ENCODE measurements at places on chromosomes 7 and 10. TPM values are rescaled to one million over a fixed set of nuclear protein-coding genes. Genes with fewer than 3 reads are reported as not detected.

FAM25A gene
- total RNA-seq: not detected

TAS2R4 gene
- total RNA-seq: 0.99 TPM

GPRIN2 gene
- total RNA-seq: not detected

LGI1 gene
- 0.12 TPM for total RNA-seq

CCDC172 gene
- not detected for total RNA-seq

GHRHR gene
- not detected for total RNA-seq

GNGT1 gene
- total RNA-seq: not detected

SPDYE18 gene
- 0.56 TPM for total RNA-seq

OR6V1 gene
- not detected for total RNA-seq

AOAH gene
- not detected for total RNA-seq

MACROH2A2 gene
- total RNA-seq: 7.9 TPM

ZNF804B gene
- total RNA-seq: not detected

CAMK2B gene
- total RNA-seq: 1.3 TPM

BAMBI gene
- 7.3 TPM for total RNA-seq

RNLS gene
- total RNA-seq: 11.6 TPM

ACTL6B gene
- total RNA-seq: not detected

RBP4 gene
- 0.06 TPM for total RNA-seq

PARD3 gene
- 45.3 TPM for total RNA-seq

SEC61G gene
- 192 TPM for total RNA-seq

ZNF655 gene
- total RNA-seq: 51.4 TPM

EPO gene
- total RNA-seq: not detected

ZNF511 gene
- total RNA-seq: 21.8 TPM

TASOR2 gene
- 64.7 TPM for total RNA-seq

LRRC17 gene
- 207 TPM for total RNA-seq

TAS2R41 gene
- total RNA-seq: not detected

PTF1A gene
- not detected for total RNA-seq

IL15RA gene
- total RNA-seq: 7.3 TPM

All from aortic smooth muscle cell (primary cell).